ENCODE measurements at places on chromosomes 1 and 21.
A peak's percentile ranks its signal among the peaks of the same experiment; 100 is the strongest.

GRCh38 chr1:78334952-78335351 is 155.8 kb upstream of the PTGFR start:
- DNase-seq: no peak

- DNase-seq: no peak
Measured at GRCh38 chr1:172851077-172851476, 192.2 kb downstream of the FASLG start.

DNA sequence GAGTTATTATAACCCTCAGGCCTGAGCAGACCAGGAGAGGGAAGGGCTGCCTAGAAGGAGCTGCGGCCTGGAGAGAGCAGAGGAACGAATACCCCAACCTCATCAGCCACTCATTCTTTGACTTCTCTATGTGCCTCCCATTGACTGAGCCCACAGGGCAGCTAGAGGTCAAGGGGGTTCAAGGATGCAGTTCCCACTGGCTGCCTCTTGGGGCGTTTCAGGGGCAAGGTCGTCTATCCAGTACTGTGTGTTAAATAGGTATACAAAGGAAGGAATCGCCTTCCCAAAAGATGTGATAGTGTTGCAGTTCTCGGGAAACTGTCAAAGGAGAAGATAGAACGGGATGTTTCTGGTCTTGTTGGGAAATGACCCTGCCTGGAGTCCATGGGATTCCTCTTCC is 250.6 kb downstream of the PRDM2 start:
- no peak for DNase-seq

GRCh38 chr1:168127503-168127902 is 9.2 kb downstream of the GPR161 start:
- DNase-seq: no peak

GRCh38 chr1:242448910-242449645 is 75.4 kb downstream of the PLD5 start:
- peak; percentile 86 for DNase-seq

DNA sequence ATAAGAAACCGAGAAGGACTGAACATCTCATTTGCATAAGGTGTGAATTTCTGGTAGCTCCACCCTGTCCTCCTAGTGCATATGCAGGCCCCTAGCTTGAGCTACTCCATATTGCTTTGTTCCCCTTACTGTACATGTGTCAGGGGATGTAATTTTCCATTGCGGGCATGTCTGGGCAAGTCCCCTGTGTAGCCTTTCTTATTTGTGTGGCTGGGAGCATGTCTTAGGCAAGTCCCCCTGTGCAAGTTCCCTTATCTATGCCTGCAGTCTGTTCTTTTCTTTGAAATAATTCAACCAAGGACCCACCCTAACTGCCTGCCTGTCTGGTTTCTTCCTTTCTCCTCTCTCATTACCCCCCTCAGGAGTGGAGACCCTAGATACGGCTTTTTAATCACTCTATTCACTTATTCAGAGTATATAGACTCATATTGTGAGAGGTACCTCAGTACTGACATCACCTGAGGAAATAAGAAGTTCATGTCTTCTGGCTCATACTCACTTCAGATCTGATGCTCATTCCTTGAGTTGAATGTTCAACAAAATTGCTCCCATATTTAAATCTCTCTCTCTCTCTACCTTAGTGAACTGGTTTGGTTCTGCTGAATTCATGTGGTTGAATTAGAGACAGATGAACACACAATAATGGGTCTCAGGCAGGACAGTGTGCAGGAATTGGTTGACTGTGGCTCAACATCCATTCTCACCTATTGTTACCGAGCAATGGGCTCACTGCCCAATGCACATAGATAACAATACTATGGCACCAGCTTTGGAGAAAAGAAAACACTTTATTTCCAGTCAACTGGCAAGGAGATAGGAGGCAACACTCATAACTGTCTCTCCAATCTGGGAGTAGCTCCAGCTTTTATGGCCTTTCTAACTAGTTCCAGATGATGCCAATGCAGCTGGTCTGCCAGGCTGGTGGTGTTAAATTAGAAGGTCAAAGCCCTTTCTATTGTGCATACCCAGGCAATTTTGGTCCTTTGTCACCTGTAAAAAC is 27.9 kb upstream of the NPL start:
- no peak for DNase-seq

- no peak for DNase-seq
Measured at GRCh38 chr21:34980423-34981115, 68.5 kb downstream of the RUNX1 start.

- peak; percentile 80 for DNase-seq
Measured at GRCh38 chr1:91499904-91500755, 521 bp upstream of the CDC7 start.

GRCh38 chr1:21530368-21531016 is 21.3 kb downstream of the ALPL start:
- DNase-seq: no peak

- DNase-seq: no peak
Measured at GRCh38 chr1:24906760-24907490, 23.2 kb downstream of the RUNX3 start.

GRCh38 chr1:53172426-53173128 is 24.0 kb upstream of the CPT2 start:
- DNase-seq: no peak

DNA sequence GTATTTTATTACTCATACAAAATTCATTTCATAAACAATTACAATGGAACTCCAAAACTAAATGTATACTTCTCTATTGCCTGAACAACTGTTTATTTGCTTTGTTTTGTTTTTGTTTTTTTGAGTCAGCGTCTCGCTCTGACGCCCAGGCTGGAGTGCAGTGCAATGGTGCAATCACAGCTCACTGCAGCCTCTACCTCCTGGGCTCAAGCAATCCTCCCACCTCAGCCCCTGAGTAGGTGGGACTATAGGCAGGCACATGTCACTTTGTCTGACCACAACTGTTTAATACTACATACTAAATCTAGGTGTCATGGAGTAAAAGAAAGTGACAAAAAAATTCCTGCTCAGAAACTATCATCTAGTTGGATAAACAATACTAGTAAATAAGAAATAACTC is 49.3 kb downstream of the RAB3GAP2 start:
- no peak for DNase-seq

GRCh38 chr21:18041012-18041411 is 203.6 kb upstream of the CHODL start:
- DNase-seq: peak; percentile 62

- no peak for DNase-seq
Measured at GRCh38 chr1:34367954-34368353, 191.2 kb downstream of the C1orf94 start.

- DNase-seq: no peak
Measured at GRCh38 chr1:32741413-32742198, 39.0 kb upstream of the SYNC start.

DNA sequence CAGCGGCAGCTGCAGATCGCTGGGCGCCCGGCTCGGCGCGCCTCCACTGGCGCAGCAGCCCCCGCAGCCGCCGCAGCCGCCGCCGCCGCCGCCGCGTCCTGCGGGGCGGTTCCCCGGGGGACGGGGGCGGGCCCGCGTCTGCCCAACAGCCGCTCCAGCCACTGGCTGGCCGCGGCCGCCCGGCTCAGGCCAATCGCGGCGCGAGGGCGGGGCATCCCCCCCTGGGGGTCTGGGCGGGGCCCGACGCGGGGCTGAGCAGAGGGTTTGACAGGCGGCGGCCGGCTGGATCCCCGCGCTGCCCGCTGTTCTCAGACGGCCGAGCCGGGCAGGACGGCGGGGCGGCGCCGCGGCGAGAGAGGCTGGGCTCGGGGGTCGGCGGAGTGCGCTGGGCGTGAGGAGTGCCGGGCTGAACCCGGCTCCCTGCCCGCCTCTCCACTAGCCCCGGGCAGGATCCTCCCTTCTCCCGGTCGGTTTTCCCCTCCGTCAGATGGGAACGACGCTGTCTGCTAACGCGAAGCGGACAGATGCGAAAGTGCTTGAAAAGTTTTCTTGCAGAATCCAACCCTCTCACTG is at the start of gene GLIS1:
GLIS1 (minus strand) TSS at position 56 of the 573 bp plus-strand sequence. CDS start 1,100 bp downstream, outside the sequence.
- DNase-seq: peak; percentile 82

- DNase-seq: no peak
Measured at GRCh38 chr1:62784509-62785365, 805 bp downstream of the ATG4C start.

- peak; percentile 74 for DNase-seq
Measured at GRCh38 chr1:43565600-43566360, 35.1 kb downstream of the PTPRF start.

GRCh38 chr1:199948587-199949280 is 78.8 kb upstream of the NR5A2 start:
- no peak for DNase-seq

- DNase-seq: no peak
Measured at GRCh38 chr1:196063294-196063693, 544.9 kb downstream of the KCNT2 start.

DNA sequence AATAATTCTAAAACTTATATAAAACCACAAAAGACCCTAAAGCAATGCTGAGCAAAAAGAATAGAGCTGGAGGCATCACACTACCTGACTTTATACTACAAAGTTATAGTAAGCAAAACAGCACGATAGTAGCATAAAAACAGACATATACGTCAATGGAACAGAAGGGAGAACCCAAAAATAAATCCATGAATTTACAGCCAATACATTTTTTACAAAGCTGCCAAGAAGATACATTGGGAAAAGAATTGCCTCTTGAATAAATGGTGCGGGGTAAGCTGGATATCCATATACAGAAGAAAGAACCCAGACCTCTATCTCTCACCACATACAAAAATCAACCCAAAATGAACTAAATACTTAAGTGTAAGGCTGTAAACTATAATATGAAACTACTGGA is 51.3 kb upstream of the KRTAP11-1 start:
- DNase-seq: no peak

GRCh38 chr1:1799716-1800115 is 21.4 kb upstream of the NADK start:
- DNase-seq: no peak

- peak; percentile 49 for DNase-seq
Measured at GRCh38 chr1:209202830-209203532, 380.5 kb upstream of the CAMK1G start.

GRCh38 chr1:15381805-15382204 is 27.9 kb upstream of the EFHD2 start:
- DNase-seq: no peak

All from NCI-H2227 treated with DMSO at 0.1 percent for 48 hours (cell line).